ENCODE measurements at places on chromosomes 7 and 10.

DNA sequence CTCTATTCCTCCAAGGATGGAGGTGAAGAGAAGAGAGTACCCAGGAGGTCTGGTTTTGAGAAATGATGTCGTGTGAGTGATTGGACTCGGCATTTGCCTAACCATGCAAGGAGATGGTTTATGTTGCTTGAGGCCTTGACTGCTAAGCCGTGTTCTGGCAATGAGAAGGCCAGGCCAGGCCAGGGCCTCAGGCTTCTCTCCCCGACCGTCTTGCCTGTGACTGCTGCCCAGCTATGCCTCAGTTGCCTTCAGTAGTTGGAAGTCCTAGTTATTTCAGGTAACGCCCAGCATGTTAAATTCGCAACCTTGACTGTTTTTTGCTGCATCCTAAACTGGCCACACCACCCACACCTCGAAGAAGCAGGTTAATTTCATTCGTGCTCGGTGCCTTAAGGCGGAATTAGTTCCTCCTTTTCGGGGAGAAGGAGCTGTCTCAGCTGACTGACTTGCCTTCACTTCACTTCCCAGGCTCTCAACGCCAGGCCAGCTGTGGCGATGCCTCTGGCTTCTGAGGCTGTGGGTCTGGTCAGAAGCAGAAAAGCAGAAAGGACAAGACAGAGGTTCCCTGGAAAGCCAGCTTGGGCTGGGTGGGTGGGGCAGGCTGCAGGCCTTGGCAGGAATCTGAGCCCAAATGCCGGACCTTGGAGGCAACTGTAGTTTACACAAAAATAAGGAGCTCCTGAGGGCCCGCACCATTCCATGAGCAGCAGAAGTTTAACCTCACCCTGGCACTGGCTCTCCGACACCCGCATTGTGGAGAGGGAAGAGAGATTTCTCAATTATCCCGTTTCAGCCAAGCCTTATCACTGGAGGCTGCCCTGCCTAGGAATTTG lies 61.9 kb upstream of the SAMD8 start:
- no peak for DNase-seq

- no peak for DNase-seq
Observed at GRCh38 chr7:34060196-34060947, 155.0 kb downstream of the BMPER start.

DNA sequence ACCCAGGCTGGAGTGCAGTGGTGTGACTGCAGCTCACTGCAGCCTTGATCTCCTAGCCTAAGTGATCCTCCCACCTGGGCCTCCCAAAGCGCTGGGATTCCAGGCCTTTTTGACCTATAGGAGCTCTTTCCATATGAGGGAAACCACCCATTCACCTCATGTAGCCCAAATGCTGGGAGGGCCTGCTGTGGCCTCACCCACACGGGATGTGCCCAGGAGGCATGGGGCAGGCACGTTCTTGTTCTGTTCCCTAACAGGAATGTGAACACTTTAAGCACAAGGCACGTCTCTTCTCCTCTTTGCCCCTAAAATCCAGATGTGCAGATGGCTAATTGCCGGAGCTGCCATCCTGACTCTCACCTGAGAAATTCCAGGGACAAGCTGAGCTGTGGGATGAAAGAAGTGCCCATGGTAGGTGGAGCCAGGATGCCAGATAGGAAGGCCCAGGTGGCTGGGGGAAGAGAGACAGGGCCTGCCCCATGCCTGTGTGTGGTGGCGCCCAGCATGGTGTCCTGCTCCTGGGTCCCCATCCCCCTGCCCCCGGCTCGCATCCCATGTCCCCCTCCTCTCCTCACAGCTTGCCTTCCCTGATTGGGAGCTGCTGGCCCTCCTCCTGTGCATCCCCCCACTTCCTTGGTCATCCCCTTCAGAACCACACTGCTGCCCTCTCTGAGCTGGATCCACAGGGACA lies 17.3 kb downstream of the CAMK2B start:
- DNase-seq: no peak

GRCh38 chr10:103276896-103277712 lies at the start of gene INA:
Gene INA, plus strand, starts transcription at chr10:103277138. Its CDS starts 74 bp downstream, at chr10:103277212.
- DNase-seq: no peak

DNA sequence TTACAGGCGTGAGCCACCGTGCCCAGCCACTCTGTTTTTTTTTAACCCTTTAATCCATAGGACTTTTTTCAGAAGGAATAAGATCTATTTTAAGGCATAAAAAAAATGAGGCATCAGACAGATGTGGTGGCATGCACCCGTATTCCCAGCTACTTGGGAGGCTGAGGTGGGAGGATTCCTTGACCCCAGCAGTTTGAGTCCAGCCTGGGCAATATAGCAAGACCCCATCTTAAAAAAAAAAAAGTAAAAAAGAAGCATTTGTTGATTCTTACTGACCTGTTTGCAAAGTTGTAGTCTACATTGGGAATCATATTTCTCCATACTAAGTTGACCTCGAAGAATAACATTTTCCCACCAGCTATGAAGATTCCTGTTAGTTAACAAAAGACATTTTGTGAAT lies 38.6 kb downstream of the VCL start:
- no peak for DNase-seq

DNA sequence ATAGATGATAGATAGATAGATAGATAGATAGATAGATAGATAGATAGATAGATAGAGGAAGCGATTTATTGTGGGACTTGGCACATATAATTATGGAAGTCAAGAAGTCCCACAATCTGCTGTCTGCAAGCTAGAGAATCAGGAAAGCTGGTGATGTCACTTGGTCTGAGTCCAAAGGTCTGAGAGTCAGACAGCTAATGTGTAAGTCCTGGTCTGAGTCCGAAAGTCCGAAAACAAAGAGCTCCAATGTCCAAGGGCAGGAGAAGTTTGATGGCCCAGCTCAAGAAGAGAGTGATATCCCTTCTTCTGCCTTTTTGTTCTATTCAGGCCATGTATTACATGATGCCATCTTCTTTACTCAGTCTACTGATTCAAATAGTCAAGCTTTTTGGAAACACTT lies 53.8 kb upstream of the TCF7L2 start:
- DNase-seq: no peak

DNA sequence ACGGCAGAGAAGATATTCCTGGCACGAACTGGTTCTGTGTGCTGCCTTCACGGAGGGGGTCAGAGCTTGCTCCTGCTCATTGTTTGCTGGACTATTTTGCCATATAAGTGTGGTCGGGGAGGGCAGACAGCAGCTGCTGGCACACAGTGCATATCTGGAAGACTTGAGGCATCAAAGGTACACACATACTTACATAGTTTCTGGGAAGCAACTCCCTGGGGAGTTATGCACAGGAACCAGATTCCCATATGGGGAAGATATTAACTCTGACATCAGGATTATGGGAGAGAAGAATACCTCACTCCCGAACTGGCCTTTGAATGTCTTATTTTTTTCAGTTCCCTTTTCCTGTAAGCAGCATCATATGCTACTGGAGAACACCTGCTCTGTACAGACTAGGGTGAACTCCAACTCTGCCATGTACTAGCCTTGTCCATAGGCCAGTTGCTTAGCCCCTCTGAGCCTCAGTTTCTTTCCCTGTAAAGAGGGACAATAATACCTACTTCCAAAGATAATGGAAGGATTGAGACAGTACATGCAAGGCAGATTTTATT lies 41.5 kb downstream of the LGI1 start:
- DNase-seq: no peak

DNA sequence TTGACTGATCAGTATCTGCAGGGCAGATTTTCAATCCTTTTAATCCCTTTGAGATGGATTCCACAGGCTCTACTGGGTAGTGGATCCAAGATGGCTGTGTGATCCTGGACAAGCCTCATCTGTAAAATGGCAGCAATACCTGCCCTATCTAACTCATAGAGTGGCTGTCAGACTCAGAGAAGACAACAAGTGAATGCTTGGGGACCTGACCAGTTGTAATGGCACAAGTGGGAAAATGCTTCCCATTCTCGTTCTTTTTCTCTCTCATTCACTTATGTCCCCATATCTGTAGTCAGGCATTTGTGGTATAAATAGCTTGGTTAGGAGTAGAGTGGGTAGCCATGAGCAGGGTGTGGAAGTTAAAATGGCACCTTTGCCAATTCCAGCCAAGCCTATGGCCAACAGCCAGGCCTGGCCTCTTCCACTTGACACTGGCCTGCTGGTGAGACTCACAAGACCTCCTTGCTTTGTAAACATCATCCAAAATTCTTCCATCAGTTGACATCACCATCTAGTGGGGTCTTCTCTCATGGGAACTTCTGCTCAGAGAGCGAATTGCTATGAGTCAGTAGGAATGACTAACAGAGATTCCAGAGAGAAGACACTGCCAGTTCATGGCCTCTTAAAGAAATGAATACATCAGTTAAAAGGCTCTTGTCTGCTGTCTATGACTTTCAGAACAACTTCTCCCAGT lies 150.1 kb downstream of the PLPP4 start:
- no peak for DNase-seq
